ENCODE measurements at places on chromosomes 7 and 10.

- DNase-seq = no peak
Measured at GRCh38 chr7:6504996-6505395, 46.3 kb downstream of the GRID2IP start.

- DNase-seq = no peak
Measured at GRCh38 chr10:70232155-70232858, 922 bp downstream of the PPA1 start.

DNA sequence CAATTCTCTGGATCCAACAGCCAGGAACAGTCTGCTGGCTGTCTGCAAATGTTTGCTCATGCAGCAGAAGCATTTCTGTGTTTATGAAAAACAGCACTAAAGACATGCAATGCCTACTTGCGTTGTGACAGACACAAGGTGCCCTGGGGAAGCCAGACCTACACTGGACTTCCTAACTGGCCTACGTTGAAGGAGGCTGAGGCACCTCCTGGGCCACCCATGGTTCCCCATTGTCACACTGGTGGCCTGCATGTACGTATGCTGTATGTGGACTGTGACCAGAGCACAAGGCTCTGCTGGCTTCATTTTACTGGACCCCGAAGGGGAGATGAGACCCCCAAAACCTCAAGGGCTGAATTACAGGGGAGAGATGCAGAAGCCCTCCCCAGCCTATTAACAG, 27.7 kb downstream of the PSAP start:
- no peak for DNase-seq

GRCh38 chr7:69561266-69561960, 36.9 kb upstream of the AUTS2 start:
- DNase-seq = no peak

GRCh38 chr7:25091779-25092178, 33.3 kb downstream of the CYCS start:
- no peak for DNase-seq

DNA sequence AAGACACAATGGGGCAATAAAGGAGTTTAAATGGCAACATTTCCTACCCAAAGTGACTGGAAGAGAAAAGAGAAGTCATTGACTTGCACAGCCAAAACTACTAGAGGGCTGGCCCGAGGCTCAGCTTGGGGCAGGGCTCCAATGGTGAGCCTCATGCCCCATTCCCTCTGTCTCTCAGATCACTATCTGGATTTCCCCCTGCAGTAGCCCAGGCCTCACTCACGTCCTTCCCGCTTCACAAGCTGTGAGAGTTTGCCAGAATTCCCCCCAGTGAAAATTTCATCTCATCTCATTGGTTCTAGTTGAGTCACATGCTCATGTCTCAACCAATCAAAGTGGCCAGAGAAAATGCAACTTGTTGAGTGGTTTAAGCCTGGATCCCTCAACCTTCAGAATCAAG, 181.3 kb downstream of the WDR11 start:
- DNase-seq = no peak

- DNase-seq = no peak
Measured at GRCh38 chr10:81704596-81704995, 170.4 kb upstream of the NRG3 start.

- DNase-seq = peak; percentile 96
Measured at GRCh38 chr7:76260171-76260703, 42.2 kb upstream of the HSPB1 start.

GRCh38 chr7:5094641-5095040, 49.0 kb downstream of the RBAK start:
- no peak for DNase-seq

DNA sequence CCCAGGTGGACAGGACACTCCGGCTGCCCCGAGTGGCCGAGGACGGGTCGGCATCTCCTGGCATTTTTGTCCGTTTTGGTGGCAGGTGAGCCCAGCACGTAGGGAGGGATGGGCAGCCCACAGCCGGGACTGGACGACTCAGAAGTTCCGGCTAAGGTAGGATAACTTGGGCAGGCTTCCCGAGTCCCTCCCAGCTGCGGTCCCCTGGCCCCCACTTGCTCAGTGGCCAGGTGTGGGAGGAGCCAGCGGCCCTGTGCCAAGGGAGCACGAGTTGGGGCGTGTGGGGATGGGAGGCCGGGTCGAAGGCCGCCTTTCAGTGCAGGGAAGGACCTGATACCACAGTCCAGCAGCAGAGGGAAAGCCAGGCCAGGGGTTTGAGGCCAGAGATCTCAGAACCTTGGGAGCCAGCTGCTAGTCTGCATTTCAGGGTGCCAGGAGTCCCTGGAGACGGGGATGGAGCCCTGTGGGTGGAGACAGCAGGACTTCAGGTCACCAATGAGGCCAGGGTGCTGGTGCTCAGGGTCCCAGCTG, 58.5 kb downstream of the PWWP2B start:
- DNase-seq = no peak

DNA sequence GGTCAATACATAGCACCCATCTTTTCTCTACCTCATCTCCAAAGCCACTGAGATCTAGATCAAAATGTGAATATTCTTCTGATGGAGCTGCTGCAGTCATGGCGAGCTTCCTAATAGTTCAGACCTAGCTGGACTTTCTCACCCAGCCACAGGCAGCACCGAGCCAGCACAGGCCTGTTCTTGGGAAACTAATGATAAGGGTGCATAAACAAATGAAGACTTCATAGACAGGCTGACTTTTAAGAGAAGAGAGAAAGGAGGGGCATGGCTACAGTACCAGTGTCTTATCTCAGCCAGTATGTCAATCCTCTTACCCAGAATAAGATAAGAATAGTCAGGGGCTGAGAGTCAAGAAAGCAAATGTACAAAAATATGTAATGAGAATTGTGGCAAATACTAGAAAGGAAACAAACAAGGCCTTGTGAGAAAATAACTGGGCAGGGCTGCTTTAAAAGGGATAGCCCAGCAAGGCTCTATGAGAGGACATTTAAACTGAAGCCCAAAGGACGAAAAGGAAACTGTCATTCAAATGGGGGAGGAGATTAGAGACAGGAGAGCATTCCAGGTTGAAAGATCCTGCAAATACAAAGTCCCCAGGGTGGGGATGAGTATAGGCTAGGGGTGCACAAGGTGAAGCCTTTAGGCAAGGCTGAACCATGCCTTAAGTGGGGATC, 21.8 kb upstream of the CDK14 start:
- DNase-seq = no peak

DNA sequence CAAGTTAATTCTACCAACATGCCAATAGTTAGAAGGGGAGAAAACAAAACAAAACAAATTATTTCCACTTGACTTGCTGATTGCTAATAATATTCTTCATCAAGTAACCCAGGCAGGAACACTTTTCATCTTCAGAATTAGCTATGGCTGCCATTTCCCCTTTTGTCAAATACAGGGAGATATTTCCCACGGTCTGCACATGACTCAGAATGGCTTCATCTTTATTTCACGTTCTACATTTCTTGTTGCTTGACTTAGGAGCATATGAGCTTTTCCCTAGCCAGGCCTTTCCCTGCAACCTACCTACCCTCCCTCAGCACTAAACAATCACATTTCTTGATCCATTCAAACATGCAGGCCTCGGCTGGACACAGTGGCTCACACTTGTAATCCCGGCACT, 6.5 kb downstream of the CPVL start:
- DNase-seq = no peak

DNA sequence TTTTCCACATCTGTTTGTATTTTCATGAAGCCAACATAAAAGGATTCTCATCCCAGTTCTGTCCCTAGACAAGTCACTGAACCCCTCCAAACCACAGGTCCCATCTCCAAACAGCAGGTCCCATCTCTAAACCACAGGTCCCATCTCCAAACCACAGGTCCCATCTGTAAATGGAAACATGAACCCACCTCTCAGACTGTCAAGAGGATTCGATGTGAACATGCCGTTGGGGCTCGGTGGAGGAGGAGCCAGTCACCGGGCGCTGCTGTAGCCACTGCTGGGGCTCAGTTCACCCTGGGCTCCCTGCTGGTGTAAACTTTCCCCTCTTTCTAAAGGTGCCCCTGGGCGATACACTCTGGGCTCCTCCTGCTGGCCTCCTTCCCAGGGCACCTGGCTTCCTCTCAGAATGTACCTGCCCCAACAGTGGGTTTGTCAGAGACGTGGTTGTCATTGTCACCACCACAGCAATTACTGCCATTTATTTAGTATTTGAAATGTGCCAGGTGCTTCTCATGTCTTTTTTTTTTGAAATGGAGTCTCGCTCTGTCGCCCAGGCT, 13.0 kb downstream of the LHPP start:
- DNase-seq = no peak

DNA sequence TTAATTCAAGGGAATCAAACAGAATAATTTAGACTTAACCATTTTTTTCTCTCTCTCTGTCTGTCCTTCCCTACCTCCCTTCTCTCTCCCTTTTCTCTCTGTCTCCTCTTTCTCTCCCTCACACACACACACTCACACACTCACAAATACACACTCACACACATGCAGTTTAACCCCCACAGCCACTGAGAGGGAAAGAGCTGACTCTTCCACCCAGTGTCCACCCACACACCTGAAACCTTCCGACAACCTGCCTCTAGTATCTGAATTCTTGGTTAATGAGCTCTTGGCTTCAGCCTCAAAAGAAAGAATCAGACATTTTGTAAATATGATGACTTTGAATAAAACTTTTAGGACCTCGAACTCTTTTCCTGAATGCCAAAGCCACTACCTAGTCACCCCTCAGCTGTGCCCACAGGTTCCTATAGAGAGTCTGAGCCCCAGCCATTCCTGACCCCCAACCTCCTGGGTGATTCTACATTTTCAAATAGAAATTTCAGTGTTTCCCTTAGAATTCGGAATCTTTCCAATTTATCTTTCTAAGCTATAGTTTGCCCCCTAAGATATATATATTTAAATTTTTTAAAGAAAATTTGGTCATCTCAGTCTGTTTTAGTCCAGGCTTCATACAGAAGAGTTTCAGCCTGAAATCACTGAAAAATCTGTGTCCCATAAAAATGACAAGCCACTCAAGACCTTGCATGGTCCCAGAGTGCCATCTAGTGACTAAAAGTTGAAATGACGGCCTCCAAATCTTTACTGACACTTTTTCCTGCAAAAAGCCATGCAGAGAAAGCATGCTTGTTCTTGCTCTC, 202.8 kb downstream of the IPMK start:
- DNase-seq = peak; percentile 23

DNA sequence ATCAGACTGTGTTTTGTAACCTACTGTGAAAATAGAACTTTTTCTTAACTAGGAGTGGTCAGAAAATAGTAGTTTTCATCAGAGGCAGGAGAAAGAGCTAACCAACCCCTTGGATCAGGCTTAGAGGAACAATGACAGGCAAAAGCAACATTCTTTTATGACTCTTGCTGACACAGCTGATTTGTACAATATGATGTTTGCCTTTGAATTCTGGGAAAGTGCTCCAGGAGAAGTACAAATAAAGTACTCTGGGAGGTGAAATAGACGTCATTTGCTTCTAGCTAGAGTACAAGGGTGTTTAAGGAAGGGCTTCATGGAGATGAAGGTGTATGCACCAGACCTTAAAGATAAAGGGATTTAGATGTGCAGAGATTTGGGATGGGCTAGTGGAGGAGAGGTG, 75.1 kb upstream of the KIAA1217 start:
- no peak for DNase-seq

- no peak for DNase-seq
Measured at GRCh38 chr7:141157138-141157765, 83.4 kb downstream of the TMEM178B start.

- DNase-seq = no peak
Measured at GRCh38 chr7:123305840-123306375, 106.1 kb upstream of the SLC13A1 start.

DNA sequence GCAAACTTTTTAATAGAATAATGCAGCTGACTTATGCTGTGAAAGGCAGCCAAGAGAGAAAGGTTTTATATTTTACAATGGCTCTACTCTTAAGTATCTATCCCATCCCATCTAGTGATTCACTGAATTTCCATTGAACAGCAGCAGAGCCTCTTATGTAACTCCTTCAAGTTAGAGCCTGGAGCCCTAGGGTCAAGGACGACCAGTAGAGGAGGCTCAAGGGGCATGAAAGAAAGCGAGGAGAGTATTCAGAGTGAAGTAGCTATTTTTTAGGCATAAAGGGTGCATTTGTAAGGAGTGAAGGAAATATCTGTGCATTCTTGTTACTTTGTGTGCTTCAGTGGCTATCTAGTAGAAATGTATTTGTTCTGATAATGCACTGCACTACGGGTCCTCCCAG, 180.2 kb upstream of the TPK1 start:
- no peak for DNase-seq

DNA sequence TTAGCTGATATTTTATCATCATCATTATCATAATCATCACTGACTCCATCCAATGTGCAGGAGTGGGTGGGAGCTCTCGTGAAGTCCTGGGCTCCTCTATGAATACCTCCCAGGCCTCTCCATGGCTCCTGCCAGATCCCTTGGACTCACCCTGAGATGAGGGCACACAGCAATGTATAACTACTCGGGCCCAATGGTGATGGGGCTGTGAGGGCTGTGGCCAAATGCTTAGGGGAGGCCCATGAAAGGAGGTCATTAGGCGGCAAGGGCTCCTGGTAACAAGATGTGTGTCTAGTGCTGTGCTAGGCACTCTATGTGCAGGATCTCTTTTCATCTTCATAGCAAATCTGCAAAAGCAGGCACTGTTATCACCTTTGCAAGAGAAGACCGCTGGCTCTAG, 270.9 kb downstream of the GLRX3 start:
- no peak for DNase-seq

DNA sequence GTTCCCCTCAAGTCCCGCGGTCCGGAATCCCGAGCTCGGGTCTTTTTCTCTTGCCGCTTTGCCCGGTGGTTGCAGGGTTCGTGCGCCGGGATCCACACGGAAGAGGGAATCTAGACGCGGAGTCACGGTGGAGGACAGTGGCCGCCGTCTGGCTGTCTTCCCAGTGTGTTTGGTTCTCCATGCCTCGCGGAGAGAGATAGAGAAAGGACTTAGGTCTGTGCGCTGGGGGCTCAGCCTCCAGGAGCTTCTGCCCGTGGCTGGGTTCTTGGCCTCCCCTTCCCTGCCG, 1.6 kb downstream of the FFAR4 start:
- DNase-seq = no peak

DNA sequence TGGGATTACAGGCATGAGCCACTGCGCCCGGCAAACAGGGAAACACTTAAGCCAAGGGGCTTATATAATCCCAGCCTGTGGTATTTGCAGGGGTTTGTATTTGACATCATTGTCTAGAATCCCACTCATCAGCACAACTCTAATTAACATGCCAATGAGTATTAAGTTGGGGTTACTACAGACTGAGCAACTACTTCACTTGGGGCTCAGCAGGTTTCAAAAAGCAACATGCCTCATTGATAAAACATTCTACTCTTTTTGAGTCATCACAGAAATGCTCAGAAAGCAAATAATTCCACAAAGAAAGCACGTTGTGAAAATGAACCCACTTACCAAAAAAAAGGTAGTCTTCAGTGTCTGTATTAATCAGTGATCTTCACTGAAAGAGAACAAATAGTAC, 236.9 kb upstream of the CELF2 start:
- no peak for DNase-seq

GRCh38 chr7:1829111-1829510, 159.0 kb downstream of the ELFN1 start:
- DNase-seq = no peak
